Glutamatergic neuron (in vitro differentiated cells): ENCODE measurements at places on chromosomes 1 and 21. TPM values are rescaled to one million over a fixed set of nuclear protein-coding genes. Genes with fewer than 3 reads are reported as not detected.

GRCh38 chr1:50982611-50983010, 12.6 kb downstream of the CDKN2C start:
- H3K27me3 ChIP-seq: peaks cover 11% of the 10 kb centered on the region
- DNase-seq: no peak
- no peak overlapping the region for H3K4me3 ChIP-seq
- H3K27ac ChIP-seq: no peak overlapping the region

GRCh38 chr1:208756339-208756981, 512.3 kb upstream of the PLXNA2 start:
- H3K27me3 ChIP-seq: peaks cover 2% of the 10 kb centered on the region
- no peaks in the 10 kb centered on the region for H3K4me1 ChIP-seq
- no peak overlapping the region for H3K27ac ChIP-seq
- DNase-seq: no peak
- H3K4me3 ChIP-seq: no peak overlapping the region

DNA sequence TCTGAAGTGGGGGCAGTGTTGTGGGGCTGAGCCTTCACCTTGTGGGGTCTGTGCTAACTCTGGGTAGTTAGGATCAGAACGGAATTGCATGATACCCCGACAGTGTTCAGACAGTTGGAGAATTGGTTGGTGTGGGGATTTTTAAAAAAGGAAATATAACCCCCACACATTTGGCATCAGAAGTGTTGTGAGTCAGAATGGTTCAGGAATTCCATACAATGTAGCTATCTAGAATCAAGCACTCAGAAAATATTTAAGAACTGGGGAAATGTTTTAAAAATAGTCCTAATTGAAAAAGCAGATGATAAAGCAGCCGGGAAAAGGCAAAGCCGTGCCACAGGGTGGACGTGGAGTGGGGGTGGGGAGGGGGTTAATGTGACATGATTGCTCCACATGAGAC, 6.5 kb upstream of the S100A7 start:
- no peak overlapping the region for H3K4me3 ChIP-seq
- no peak for DNase-seq
- H3K27ac ChIP-seq: no peak overlapping the region
- peaks cover 10% of the 10 kb centered on the region for H3K36me3 ChIP-seq
- no peaks in the 10 kb centered on the region for H3K4me1 ChIP-seq
- H3K27me3 ChIP-seq: peaks cover 4% of the 10 kb centered on the region

- no peaks in the 10 kb centered on the region for H3K36me3 ChIP-seq
- H3K4me3 ChIP-seq: no peak overlapping the region
- no peak for DNase-seq
- no peaks in the 10 kb centered on the region for H3K27me3 ChIP-seq
- no peaks in the 10 kb centered on the region for H3K4me1 ChIP-seq
Measured at GRCh38 chr1:55539652-55540512, 324.7 kb upstream of the USP24 start.

- no peak overlapping the region for H3K27ac ChIP-seq
- H3K4me3 ChIP-seq: no peak overlapping the region
- H3K27me3 ChIP-seq: peaks cover 2% of the 10 kb centered on the region
- H3K36me3 ChIP-seq: no peaks in the 10 kb centered on the region
Measured at GRCh38 chr1:17045634-17046333, 8.0 kb downstream of the SDHB start.

GRCh38 chr21:26385721-26386120, 187.4 kb downstream of the CYYR1 start:
- H3K4me3 ChIP-seq: no peak overlapping the region
- peaks cover 4% of the 10 kb centered on the region for H3K27me3 ChIP-seq

GRCh38 chr1:22969304-22969709, 3.4 kb downstream of the LACTBL1 start:
- DNase-seq: no peak
- peaks cover 20% of the 10 kb centered on the region for H3K4me1 ChIP-seq
- peaks cover 14% of the 10 kb centered on the region for H3K36me3 ChIP-seq
- H3K27me3 ChIP-seq: peaks cover 3% of the 10 kb centered on the region
- H3K27ac ChIP-seq: no peak overlapping the region

DNA sequence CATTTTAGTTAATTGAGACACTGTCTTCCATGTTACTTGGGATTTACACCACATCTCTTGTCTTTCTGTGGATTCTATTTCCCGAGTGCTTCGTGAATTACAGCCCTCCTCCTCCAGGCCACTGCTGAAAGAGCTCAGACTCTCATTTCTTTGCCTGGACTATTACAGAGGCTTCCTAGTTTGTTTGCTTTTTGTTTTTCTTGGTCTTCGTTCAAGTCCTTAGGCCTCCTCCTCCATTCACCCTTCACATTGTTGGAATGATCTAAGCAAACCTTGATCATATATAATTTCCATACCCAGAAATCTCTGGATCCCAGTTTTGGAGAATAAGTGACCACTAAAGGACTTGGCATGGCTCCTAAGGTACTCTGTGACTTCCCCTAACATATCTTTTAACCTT, 94.1 kb downstream of the CNIH3 start:
- H3K4me1 ChIP-seq: no peaks in the 10 kb centered on the region
- DNase-seq: no peak
- H3K27me3 ChIP-seq: peaks cover 4% of the 10 kb centered on the region

GRCh38 chr1:65524931-65525265, 104.4 kb downstream of the LEPR start:
- H3K36me3 ChIP-seq: no peaks in the 10 kb centered on the region
- H3K27ac ChIP-seq: no peak overlapping the region
- DNase-seq: no peak
- H3K27me3 ChIP-seq: peaks cover 9% of the 10 kb centered on the region

- H3K4me1 ChIP-seq: peaks cover 24% of the 10 kb centered on the region
- H3K27me3 ChIP-seq: peaks cover 5% of the 10 kb centered on the region
- no peaks in the 10 kb centered on the region for H3K36me3 ChIP-seq
Measured at GRCh38 chr21:42855171-42855936, 24.0 kb downstream of the WDR4 start.

GRCh38 chr1:167344112-167344511, 123.4 kb downstream of the POU2F1 start:
- H3K27ac ChIP-seq: no peak overlapping the region
- no peak overlapping the region for H3K4me3 ChIP-seq
- no peak for DNase-seq
- peaks cover 4% of the 10 kb centered on the region for H3K4me1 ChIP-seq
- H3K27me3 ChIP-seq: no peaks in the 10 kb centered on the region

DNA sequence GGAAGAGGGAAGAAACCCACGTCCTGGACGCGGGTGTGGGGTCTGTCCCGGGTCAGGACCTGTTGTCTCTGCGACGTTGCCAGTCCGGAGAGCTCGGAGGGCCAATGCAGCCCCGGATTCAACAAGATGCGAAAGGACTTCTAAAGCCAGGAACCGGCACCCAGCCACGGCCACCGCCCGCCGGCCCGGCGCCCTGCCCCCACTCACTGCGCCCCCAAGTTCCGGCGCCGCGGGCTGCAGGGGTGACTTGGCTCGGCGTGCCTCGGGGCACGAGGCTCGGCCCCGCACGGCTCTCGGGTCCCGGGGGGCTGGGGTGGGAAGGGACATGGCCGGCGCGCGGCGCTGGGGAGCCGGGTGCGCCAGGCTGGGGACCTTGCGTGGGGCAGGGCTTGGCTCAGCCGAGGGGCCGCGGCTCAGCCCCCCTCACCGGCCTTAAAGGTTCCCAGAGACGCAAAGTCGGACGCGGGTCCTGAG, 51.8 kb upstream of the H6PD start:
- DNase-seq: no peak
- H3K27ac ChIP-seq: no peak overlapping the region
- peaks cover 8% of the 10 kb centered on the region for H3K27me3 ChIP-seq
- no peaks in the 10 kb centered on the region for H3K4me1 ChIP-seq
- H3K4me3 ChIP-seq: peak overlapping the region; percentile 78

- DNase-seq: peak; percentile 97
- H3K36me3 ChIP-seq: no peaks in the 10 kb centered on the region
- H3K27ac ChIP-seq: peak overlapping the region; percentile 99
- H3K4me1 ChIP-seq: peaks cover 27% of the 10 kb centered on the region
Measured at GRCh38 chr1:154183046-154183915, 8.6 kb downstream of the TPM3 start.

DNA sequence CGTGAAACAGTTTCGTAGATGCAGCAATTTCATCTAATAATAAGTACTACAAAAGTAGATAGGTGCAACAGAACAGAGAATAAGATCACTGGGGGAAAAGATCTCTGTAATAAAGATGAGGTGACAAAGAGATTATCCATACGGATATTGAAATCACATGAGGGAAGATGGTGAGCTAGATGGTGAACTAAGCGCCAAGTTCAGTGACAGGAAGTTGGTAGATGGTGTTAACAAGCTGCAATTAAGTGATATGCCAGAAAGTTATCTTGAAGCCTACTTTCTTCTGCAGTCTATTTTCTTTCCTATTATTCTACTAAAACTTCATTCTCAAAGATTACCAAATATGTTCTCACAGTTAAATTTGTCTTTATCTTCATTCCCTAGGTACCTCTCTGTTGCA, 7.1 kb downstream of the LRIF1 start:
- H3K4me3 ChIP-seq: no peak overlapping the region
- no peak overlapping the region for H3K27ac ChIP-seq
- H3K36me3 ChIP-seq: peaks cover 4% of the 10 kb centered on the region
- H3K27me3 ChIP-seq: no peaks in the 10 kb centered on the region
- no peak for DNase-seq

DNA sequence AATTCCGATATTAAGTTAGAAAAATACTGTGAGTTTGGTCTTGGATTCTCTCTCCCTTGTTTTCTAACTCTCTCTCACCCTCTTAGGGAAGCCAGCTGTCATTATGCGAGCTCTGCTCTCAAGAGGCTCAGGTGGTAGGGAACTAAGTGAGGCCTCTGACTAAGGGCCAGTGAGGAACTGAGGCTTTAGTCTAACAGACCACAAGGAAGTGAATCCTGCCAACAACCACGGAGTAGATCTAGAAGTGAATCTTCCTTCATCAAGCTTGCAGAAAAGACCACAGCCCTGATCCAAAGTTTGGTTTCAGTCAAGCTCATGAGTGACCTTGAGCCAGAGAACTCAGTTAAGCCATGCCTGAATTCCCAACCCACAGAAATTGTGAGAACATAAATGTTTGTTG, 180.1 kb upstream of the PRMT6 start:
- H3K27me3 ChIP-seq: no peaks in the 10 kb centered on the region
- H3K4me1 ChIP-seq: peaks cover 4% of the 10 kb centered on the region
- no peak overlapping the region for H3K27ac ChIP-seq
- no peak for DNase-seq
- no peaks in the 10 kb centered on the region for H3K36me3 ChIP-seq

DNA sequence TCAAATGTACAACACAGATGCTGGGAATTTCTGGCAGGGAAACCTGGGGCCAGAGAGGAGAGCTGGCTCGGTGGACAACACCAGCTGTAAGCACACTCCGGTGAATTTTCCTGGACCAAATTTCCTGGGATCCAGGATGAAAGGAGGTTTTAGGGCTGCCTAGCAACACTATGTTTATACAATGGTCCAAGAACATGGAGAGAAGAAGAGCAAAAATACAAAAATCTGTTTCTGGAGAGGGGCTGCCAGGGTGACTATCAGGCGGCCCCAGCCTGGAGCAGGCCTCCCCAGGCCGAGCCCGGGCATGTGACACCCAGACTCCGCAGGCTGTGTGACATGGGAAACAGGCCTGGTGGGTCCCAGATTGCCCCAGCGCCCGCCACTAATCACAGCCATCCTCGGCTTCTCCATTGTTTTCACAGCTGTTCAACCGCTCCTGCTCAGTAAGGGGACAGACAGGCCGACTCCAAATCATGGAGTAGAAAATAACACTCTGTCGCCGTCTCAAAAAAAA, 336.0 kb upstream of the NFIA start:
- H3K27me3 ChIP-seq: no peaks in the 10 kb centered on the region
- DNase-seq: peak; percentile 39
- H3K4me3 ChIP-seq: no peak overlapping the region
- no peaks in the 10 kb centered on the region for H3K36me3 ChIP-seq
- H3K27ac ChIP-seq: peak overlapping the region; percentile 89

GRCh38 chr1:110765640-110766335, 91.0 kb upstream of the KCNA3 start:
- H3K4me3 ChIP-seq: no peak overlapping the region
- H3K4me1 ChIP-seq: peaks cover 6% of the 10 kb centered on the region
- DNase-seq: no peak
- no peaks in the 10 kb centered on the region for H3K36me3 ChIP-seq
- peaks cover 2% of the 10 kb centered on the region for H3K27me3 ChIP-seq

GRCh38 chr21:31992391-31992790, 119.6 kb downstream of the HUNK start:
- H3K36me3 ChIP-seq: peaks cover 9% of the 10 kb centered on the region
- H3K27me3 ChIP-seq: peaks cover 3% of the 10 kb centered on the region
- H3K27ac ChIP-seq: no peak overlapping the region
- DNase-seq: no peak

DNA sequence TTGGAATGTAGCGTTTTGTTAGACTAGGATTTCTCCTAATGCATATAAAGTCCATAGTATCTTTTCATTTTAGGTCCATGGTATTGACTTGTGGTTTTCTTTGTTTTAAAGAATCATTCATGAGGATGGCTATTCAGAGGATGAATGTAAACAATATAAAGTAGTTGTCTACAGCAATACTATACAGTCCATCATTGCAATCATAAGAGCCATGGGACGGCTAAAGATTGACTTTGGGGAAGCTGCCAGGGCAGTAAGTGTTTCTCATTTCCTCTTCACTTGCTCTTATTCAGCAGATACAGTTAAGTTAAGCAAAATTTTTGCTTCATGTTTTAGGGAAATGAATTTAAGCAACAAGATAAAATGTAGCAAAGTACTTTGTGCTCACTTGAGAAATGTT, 25.4 kb downstream of the GNAI3 start:
- H3K27me3 ChIP-seq: peaks cover 5% of the 10 kb centered on the region
- no peak overlapping the region for H3K4me3 ChIP-seq
- H3K36me3 ChIP-seq: no peaks in the 10 kb centered on the region
- peaks cover 17% of the 10 kb centered on the region for H3K4me1 ChIP-seq
- H3K27ac ChIP-seq: no peak overlapping the region

- peaks cover 2% of the 10 kb centered on the region for H3K4me1 ChIP-seq
- H3K36me3 ChIP-seq: no peaks in the 10 kb centered on the region
- DNase-seq: no peak
Measured at GRCh38 chr1:99397029-99397428, 132.7 kb downstream of the PLPPR4 start.

Gene FCRLB
- 0.34 TPM for total RNA-seq

Gene S1PR1
- total RNA-seq: not detected

Gene PBXIP1
- total RNA-seq: 29.9 TPM

Gene GBP7
- total RNA-seq: not detected

Gene YARS1
- total RNA-seq: 197 TPM

Gene MX2
- total RNA-seq: not detected

Gene RGS13
- not detected for total RNA-seq

Gene ITLN2
- total RNA-seq: not detected

Gene PLA2G2A
- not detected for total RNA-seq

Gene LEMD1
- 2.0 TPM for total RNA-seq

Gene GUCA2B
- not detected for total RNA-seq

Gene RAB42
- 0.69 TPM for total RNA-seq

Gene MROH7
- total RNA-seq: not detected
